ENCODE measurements at places on chromosomes 16 and 17.

GRCh38 chr16:49932946-49933345 is 77.0 kb upstream of the ZNF423 start:
- H3K36me3 ChIP-seq: peaks cover 3% of the 10 kb centered on the region
- no peak for DNase-seq
- peaks cover 10% of the 10 kb centered on the region for H3K4me1 ChIP-seq
- peak overlapping the region; percentile 72 for H3K27ac ChIP-seq

GRCh38 chr17:13400491-13400890 is 201.2 kb downstream of the HS3ST3A1 start:
- peaks cover 5% of the 10 kb centered on the region for H3K4me1 ChIP-seq
- H3K27ac ChIP-seq: no peak overlapping the region
- H3K4me3 ChIP-seq: no peak overlapping the region
- no peak for DNase-seq
- no peaks in the 10 kb centered on the region for H3K36me3 ChIP-seq
- no peaks in the 10 kb centered on the region for H3K27me3 ChIP-seq

DNA sequence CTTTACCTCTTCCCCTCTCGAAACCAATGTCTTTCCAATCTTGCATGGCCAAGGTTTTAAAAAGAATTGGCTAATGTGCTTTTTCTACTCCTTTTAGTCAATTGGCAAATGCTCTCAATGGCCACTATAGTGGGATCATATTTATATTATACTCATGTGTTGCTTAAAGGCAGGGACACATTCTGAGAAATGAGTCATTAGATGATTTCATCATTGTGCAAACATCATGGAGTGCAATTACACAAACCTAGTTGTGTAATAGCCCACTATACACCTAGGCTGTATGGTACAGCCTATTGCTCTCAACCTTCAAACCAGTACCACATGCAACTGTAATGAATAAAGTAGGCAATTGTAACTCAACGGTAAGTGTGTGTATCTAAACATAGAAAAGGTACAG is 180.9 kb downstream of the HS3ST3A1 start:
- H3K27ac ChIP-seq: no peak overlapping the region
- DNase-seq: no peak

DNA sequence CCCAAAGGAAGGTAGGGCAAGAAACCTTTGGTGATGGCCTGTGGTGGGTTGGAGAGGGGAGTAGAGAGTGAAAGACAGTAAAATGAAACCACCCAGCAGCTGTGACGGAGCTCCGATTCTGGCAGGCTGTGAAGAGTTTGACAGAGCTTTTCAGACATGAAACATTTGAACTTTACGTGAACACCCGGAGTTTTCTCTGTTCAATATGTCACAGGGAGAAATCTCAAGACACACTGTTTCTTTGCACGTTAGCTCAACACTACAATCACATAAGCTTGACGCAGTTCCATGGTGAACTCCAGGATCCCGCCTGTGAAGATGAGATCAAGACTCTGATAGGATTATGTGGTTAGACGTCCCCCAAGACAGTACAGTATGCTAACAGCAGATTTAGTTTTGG is 79.6 kb upstream of the CDH11 start:
- no peak for DNase-seq
- no peak overlapping the region for H3K4me3 ChIP-seq
- H3K27me3 ChIP-seq: no peaks in the 10 kb centered on the region
- no peaks in the 10 kb centered on the region for H3K4me1 ChIP-seq
- no peaks in the 10 kb centered on the region for H3K36me3 ChIP-seq
- H3K27ac ChIP-seq: no peak overlapping the region

DNA sequence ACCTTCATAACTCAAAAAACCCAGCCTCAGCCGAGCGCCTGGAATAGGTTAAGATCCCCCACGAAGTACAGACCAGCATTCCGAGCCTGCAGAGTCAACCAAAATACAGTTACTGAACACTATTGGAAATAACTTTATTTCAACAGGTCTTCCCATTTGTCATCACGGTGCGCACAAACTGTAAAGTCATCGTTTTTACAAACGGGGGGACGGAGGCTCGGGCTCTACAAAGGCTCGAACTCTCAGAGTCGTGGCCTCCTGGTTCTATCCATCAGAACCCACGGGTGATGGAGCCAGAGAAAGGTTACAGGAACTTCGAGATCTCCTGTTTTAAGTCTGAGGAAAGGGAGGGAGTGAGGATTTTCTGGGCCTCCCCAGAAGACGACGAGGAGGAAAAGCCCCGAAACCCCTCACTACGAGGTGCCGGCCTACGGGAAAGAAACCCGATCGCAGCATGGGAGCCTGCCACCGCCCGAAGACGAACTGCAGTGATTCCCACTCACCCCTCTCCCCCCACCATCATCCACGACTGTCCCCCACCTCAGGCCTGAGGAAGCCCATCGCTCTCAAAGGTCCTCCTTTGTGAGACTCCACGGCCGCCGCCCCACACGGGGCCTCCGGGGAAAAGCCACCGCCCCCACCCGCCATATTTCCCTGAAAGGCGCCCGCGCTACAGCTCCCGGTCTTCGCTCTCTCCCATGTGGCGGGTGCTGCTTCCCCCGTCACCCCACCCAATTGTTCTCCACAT is 917 bp downstream of the YWHAE start:
- no peaks in the 10 kb centered on the region for H3K36me3 ChIP-seq
- peaks cover 14% of the 10 kb centered on the region for H3K4me1 ChIP-seq
- H3K27ac ChIP-seq: peak overlapping the region; percentile 100
- peaks cover 14% of the 10 kb centered on the region for H3K27me3 ChIP-seq
- DNase-seq: no peak
- peak overlapping the region; percentile 88 for H3K4me3 ChIP-seq

GRCh38 chr17:63270610-63271009 is 175.5 kb downstream of the CYB561 start:
- H3K27me3 ChIP-seq: peaks cover 1% of the 10 kb centered on the region
- peaks cover 9% of the 10 kb centered on the region for H3K4me1 ChIP-seq
- peaks cover 4% of the 10 kb centered on the region for H3K36me3 ChIP-seq
- H3K4me3 ChIP-seq: no peak overlapping the region
- DNase-seq: no peak
- H3K27ac ChIP-seq: no peak overlapping the region

DNA sequence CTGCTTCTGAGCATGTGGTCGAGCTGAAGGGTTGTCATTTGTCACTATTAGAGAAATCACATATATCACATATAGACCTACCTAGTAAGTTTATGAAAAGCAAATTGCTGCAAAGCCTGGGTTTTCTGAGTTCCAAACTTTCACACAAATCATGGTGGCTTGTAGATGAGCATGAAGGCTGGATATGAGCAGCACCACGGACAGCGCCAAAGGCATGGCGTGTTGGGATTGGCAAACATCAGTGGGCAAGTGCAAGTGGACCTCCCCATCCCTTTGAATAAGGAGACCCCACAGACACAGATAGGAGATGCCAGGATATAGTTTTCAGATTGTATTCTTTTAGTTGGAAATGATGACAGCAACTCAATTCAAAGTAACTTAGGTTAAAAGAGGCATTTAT is 77.6 kb upstream of the CACNG3 start:
- no peaks in the 10 kb centered on the region for H3K4me1 ChIP-seq
- peaks cover 3% of the 10 kb centered on the region for H3K27me3 ChIP-seq
- no peak overlapping the region for H3K4me3 ChIP-seq
- no peak overlapping the region for H3K27ac ChIP-seq

All from glutamatergic neuron (in vitro differentiated cells).